ENCODE measurements at places on chromosomes 2 and 18.

- DNase-seq: no peak
These were observed 108.5 kb upstream of the ID2 start for GRCh38 chr2:8573234-8573941.

GRCh38 chr2:62478093-62478580 lies 27.9 kb downstream of the TMEM17 start:
- DNase-seq: no peak

DNA sequence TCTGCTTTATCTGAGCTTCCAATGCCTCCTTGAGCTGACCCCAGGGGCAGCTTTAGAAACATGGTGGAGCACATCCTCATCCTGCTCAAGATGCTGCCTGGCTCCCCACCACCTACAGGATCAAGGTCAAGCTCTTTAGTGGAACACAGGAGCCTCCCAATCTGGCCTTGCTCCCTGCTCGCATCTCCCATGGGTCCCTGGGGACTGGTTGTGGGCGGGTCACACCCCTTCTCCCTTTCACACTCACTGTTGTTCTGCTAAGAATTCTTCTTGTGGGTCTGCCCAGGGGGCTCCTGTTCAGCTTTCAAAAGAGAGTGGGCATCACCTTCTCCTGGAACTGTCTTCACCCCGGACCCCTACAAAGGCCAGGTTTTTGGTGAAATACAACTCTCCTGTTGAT lies 8.4 kb upstream of the NT5DC4 start:
- no peak for DNase-seq

DNA sequence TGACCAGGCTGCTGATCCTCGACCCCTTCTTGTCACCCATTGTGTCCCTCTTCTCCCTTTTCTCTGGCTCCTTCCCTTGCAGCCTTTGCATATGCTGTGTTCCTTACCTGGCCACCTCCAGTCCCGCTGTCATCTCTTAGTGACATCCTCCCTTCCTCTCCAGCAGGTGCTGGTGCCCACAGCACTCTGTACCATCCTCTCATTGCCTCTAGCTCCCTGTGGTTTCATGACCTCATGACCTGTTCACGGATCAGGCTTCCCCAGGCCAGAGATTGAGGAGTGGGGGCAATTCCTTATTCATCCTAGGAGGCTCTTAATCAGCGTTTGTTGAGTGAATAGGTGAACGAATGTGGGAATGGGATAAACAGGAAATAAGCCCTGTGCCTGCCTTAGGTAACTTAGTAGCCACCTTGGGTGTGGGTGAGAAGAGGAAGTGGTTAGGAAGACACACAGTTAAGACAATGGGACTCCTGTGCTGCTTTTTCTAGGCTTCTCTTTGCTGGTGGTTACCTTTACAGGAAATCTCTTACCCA lies 35.5 kb downstream of the ITGA6 start:
- DNase-seq: peak; percentile 69

DNA sequence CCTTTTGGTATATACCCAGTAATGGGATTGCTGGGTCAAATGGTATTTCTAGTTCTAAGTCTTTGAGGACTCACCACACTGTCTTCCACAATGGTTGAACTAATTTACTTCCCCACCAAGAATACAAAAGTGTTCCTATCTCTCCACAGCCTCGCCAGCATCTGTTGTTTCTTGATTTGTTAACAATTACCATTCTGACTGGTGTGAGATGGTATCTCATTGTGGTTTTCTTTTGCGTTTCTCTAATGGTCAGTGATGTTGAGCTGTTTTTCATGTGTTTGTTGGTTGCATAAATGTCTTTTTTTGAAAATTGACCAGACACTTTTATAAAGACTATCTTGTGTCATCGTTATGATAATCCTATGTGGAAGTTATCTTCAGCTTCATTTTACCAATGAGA lies 16.0 kb upstream of the ATP8B1 start:
- DNase-seq: no peak

GRCh38 chr2:19669126-19669525 lies 232.7 kb downstream of the TTC32 start:
- no peak for DNase-seq

GRCh38 chr2:38666556-38666910 lies 619 bp downstream of the GALM start:
- DNase-seq: peak; percentile 48

DNA sequence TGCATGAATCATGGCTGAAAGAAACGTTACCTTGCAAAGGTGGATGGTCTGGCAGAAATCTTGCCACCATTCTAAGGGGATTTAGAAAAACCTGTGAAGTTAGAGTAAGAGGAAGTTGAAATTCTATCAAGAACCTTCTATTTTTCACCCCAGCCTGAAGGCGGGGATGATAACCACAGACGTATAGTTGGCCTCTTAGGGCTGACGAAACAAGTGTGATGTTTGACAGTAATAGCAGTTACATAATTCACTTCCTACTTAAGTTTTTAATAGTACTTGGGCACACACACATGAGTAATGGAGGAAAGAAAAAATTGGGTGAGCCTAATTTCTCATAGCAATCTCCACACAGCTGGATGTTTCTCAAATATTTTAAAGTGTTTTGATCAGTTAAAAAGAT lies 336.6 kb upstream of the SALL3 start:
- no peak for DNase-seq

DNA sequence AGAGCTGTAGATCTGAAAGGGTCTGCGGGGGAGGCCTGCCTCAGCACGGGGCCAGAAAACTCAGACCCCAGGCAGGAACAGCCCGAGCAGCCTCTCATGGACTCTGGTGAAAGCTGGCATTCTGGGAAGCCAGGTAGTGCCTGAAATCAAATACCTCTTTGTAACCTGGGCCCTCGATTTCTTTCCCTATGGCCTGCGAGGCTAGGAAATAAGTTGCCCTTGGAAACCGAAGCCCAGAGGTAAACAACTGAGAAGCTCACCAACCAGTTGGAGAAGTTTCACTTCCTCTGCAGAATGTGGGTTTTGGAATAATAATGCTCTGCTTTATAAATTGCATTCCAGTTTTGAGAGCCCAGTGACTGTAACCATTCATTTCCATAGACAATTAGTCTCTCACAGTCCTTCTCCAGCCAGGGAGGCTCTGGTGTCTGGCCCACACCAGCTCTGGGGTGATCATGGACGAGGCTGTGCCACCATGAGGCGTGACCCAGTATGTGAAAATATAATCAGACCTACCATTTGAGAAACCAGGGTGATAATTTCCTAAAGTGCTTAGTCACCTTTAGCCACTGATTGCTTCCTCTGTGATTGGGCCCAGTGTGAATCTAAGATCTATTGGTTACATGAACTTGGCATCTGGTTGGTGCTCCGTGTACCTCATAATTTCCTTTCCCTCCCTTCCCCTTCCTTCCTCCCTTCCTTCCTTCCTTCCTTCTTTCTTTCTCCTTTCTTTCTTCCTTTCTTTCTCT lies 133.1 kb upstream of the PELI1 start:
- DNase-seq: no peak

- DNase-seq: no peak
These were observed 16.0 kb downstream of the LRRTM1 start for GRCh38 chr2:80288576-80288975.

DNA sequence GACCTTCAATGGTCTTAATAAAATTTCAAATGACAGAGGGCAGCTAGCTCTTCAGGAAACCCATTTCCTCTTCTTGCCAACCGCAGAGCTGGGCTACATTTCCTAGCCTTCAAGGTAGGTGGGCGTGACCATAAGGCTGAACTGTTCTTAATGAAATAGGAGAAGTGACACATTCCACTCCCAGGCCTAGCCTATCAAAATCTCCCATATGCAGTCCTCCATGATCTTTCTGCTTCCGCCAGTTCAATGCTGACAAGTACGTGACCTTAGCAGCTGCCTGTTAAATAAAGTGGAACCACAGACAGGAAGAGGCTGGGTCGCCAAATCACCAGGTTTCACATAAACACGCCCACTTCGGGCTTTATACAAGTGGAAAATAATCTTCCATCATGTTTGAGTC lies 13.2 kb downstream of the SERPINE2 start:
- DNase-seq: peak; percentile 78

- no peak for DNase-seq
These were observed 132.8 kb downstream of the PIK3C3 start for GRCh38 chr18:42087876-42088275.

DNA sequence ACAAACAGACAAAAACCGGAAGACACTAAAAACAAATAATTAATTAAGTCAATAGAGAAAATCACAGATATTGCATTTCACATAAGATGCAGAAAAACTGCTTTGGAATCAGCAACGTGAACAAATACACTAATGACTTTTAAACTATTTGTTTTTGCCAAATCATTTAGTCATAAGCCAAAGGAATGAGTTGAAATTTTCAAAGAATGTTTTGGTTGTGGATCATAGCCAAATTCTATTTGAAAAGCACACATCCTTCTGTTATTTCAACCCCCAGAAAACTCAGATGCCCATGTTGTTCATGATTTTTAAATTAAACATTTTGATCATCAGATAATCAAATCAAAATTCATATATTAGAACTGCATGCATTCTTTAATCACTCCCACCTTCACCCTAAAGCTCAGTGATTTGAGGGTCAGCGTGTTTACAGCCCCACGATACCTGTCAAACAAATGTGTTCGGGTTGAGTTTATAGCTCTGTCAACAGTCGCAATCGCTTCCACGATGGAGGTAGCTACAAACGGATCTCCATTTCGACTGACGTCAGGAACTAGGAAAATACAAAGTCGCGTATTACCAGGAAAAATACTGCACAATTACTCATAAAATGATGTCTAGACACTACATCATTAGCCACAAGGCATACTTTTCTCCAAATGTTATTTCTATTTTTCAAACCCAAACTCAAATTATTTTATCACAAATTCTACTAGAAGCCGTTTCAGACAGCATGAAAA lies 90.2 kb downstream of the PXDN start:
- no peak for DNase-seq

DNA sequence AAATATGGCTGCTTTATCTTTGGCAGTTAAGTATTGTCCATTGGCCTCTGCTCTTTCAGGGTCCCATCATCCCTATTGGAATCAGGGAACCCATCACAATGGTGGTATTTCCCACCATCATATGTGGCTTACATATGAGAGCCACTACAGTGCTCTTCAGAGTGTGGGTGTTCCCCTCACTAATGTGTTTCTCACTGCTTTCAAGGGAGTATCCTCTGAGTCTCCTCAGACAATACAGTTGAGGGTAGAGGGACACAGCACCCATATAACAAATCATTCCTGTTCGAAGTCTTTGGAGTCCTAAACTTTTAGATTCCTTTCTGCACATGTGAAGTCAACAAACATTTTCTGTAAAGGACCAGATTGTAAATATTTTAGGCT lies 48.8 kb upstream of the DNAJC10 start:
- no peak for DNase-seq

- DNase-seq: no peak
These were observed 273.1 kb downstream of the NAPG start for GRCh38 chr18:10798727-10799550.

DNA sequence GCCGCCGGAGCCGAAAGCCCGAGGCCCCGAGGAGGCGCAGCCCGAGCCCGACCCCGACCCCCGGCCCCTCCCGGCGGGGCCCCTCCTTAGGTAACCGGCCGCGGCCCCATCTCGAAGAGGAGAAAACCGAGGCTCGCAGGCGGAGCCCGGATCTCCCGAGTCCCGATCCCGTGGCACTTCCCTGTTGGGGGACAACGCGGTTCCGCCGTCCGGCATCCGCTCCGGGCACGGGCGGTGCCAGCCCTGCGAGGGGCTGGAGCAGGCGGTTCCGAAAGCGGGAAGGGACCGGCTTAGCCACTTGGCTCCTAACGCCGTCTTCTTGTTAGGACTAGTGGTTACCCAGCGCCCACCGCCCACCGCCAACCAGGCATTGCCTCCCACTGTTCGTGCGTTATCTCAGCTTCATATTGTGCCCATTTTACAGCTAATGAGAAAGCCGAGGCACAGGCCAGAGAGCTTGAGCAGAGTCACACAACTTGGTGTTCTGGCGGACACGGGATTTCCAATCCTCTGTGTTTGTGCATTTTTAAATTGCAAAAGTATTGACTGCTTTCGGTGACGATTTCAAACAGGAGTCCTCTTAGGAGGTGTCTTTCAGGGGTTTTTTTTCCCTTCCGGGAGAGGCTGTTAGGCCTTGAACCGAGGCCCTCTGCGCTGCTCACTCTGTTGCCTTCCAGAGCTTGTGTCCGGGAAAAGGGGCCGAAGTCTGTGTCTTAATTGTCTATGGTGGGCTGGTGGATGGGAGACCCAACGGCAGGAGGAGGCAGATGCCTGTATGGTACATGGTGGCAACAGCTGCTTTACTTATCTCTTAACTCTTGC lies 562 bp downstream of the CENPA start:
- peak; percentile 19 for DNase-seq

DNA sequence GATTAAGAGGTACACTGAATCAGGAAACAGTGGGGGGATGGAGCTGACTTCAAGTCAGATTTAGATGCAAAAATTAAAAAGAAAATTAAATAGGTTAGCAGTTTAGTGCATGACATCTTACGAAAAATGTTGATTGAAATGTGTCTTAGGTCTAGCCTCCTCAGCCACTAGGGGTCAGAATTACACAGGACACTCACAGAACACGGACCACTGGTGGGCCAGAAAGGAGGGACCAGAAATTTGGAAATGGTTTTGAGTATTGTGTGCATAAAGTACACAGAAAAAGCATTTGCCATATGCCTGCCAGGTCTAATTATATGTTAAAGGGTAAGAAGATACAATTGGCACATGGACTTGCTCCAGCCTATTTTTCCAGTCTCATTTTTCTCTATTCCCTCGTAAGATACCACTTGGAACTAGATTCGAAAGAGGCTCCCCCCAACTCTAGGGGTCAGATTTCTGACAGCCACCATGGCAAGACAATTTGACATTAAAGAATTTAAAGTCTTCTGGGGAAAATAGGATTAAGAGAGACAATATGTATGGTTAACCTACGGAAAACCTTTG lies 550.2 kb upstream of the SETBP1 start:
- peak; percentile 12 for DNase-seq

DNA sequence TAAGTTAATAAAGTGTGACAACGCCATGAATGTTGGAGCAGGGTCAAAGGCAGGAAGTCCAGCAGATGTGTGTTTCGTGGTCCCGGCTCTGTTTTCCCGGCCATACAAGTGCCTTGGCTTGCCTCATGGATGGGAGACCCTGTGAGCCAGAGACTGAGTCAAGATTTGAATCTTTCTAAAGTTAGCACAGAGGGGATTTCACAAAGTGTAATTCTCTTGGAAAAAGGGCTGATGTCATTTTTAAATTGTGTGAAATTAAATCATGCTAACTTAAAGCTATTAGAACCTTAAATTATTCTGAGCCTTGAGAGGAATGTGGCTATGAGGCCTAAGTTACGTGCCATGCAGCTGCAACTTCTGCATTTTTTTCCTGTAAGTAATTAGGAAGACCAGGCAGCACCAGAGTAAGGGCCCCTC lies 38.3 kb upstream of the RALBP1 start:
- DNase-seq: no peak

DNA sequence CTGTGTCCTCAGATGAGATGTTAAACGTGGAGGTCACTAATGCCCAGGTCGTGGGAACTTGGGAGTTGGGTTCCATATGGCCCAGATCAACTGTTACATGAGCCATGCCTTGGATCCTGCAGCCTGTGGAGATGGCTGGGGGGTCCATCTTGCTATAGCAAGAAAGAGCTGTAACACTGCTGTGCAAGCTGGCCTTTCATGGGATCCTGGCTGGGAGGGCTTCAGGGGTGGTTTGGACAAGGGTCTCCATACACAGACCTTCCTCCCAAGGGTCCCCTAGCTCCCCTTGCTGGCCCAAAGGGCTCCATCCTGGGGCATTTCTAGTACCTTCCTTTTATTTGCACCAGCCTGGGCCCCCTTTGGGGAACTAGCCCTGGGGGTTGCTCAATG lies 337.7 kb downstream of the DYSF start:
- no peak for DNase-seq
